ENCODE measurements at places on chromosomes 3 and 15.

GRCh38 chr3:138761002-138761401, 73.7 kb downstream of the PIK3CB start:
- DNase-seq = no peak

- no peak for DNase-seq
These were observed 2.1 kb upstream of the RHO start for GRCh38 chr3:129526121-129526900.

DNA sequence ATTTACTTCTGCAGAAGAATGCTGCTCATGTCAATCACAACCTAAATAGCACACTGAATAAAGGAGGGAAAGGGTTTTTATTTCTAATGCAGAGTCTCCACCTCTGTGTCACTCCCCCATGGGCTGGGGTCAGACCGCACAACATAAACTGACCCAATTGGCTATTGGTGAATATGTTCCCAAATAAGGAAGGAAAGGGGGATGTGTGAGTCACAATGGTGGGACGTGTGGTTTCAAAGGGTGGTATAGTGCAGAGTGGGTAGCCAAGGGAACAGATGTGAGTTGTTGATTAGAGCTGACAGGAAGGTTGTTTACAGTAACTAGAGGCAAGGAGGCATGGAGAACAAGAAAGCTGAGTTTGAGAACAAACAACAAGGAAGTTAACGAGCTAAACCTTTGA, 491.8 kb downstream of the ZPLD1 start:
- no peak for DNase-seq

DNA sequence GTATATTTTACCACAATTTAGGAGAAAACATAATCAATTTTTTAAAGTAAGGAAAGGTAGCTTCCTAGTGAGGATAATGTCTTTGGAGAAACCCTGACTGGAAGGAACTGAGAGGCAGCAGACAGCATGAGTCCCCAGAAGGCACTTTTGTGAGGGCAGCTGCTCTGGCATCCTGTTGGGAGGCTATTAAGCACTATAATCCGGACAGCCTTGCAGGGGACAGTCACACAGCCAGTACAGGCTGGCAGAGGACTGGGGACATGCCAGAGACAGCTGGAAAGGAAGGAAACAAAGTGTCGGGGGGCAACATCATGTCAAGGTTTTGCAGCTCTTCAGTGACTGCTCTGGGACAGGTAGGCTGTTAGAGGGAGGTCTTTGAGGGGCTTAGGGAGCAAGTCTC, 15.7 kb downstream of the ACAN start:
- no peak for DNase-seq

GRCh38 chr3:14867936-14868570, 49.3 kb downstream of the FGD5 start:
- DNase-seq = no peak

GRCh38 chr3:121752261-121752660, 2.7 kb upstream of the GOLGB1 start:
- no peak for DNase-seq

DNA sequence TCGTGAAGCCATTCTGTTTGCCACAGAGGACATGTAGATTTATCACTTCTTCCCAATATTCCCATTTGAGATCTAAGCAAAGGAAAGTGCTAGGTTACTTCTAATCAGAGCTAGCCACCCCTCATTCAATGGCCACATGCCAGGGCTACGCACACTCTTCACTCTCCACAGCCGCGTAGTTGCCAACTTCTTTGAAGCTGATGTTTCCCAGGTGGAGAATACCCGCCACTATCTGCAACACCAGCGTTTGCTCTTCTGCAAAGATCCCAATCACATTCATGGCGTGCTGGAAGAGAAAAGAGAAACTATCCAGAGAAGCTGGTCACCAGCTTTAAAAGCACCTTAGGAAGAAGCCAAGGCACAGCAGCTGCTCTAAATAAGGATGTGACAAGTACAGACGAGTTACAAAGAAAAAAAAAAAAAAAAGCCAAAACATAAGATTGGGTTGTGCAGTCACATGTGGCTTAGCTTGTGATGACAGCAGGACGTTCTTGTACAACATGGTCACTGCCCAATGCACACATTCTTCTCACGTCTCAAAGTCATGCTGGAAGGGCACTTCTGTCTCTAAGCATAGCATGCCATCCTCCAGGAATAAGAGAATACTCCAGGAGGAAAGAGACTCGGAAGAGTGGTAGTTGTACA, 16.4 kb downstream of the LDHAL6B start:
- no peak for DNase-seq

- no peak for DNase-seq
These were observed 10.2 kb downstream of the PXYLP1 start for GRCh38 chr3:141241616-141242376.

GRCh38 chr3:31412832-31413231, 119.9 kb upstream of the STT3B start:
- no peak for DNase-seq

- no peak for DNase-seq
These were observed 131.5 kb downstream of the SLC9A9 start for GRCh38 chr3:143716731-143717130.

DNA sequence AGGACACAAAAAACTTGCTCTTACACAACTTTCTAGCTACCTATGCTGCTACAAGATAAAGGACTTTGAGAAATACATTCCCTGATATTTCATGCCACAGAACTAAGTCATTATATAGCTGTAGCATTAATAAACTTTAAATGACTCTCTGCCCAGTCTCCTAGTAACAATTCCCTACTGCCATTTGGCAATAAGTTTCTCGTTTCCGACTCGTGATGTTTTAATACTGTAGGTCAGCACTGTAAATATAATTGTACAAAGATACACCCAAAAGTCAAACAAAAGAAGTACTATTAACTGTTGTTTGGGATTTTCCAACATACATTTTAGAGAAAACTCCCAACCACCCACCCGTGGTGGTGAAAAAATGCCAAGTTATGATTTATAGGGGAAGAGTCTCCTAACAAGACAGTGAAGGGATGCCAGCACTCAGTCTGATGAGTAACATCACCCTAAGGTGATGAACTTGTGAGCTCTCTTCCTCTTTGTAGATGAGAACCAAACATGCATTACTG, 132.2 kb downstream of the DUT start:
- no peak for DNase-seq

GRCh38 chr3:47315069-47315647, 32.4 kb downstream of the KLHL18 start:
- DNase-seq = no peak

DNA sequence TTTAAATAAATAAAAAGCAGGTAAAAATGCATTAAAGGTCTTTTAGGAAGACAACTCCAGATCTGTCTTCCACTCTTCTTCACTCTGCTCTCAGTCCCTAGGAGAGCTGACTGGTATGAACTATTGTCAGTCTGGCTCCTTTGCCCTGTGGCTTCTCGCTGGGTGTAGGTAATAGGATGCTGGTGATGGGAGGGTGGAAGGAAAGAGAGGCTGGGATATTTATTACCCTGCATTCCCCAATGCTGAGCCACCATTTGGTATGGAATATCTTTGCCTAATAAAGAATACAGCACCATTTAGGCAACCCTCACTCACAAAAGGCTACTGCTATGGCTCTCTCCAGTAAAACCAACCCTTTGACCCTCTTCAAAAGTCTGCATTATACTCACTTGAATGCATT, 326.9 kb downstream of the CNTN3 start:
- no peak for DNase-seq

- no peak for DNase-seq
These were observed 12.7 kb upstream of the PXYLP1 start for GRCh38 chr3:141218926-141219325.

DNA sequence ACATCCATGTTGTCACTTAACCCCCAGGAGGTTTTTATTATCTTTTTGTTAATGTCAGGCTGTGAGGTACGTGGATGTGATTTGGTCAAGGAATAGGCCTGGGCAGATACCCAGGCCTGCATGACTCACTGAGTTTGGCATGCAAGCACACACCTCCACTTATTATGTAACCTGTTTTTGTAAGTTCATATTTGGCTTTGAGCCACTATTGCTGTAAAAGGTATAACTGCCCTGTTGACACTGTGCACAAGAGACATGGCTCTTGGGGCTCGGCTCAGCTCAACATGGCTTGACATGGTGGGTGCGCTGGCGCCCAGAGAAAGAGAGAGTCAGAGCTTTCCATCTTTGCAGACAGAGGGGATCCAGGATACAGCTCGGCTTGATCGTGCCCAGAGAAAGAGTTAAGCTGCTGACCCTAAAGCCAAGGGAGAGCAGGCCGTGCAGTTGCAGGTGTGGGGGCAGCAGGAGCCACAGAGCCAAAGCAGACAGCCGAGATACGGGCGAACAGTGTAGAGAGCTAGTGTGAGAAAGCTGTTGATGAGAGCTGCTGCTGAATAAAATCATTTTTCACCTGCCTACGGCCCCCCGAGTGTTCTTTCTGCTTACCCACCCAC, 67.9 kb upstream of the UNC13C start:
- no peak for DNase-seq
